ENCODE measurements at places on chromosomes 3 and 15.

GRCh38 chr15:49406352-49407118 is 16.5 kb upstream of the FGF7 start:
- no peak for DNase-seq

DNA sequence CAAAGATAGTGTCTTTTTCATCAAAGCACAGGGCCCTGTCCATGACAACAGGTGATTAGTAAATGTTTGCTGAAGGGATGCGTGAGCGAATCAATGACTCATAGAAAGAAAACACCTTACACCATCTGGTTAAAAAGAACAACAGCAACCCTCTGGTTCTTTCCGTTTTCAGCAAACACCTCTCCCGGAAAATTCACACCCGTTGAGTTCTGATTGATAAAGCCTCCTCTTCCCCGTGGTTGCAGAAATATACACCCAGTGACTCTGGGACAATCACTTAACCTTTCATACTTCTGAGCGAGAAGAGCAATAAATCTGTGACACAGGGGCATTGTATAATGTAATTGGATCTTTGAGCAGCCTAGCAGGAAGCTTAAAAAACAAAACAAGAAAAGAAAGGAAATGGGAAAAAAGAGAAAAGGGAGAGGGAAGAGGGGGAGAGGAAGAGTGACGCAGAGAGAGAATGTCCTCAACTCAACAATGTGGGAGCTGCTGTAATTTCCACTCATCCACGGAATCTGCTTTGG is 37.6 kb downstream of the ADAMTS9 start:
- DNase-seq = no peak

DNA sequence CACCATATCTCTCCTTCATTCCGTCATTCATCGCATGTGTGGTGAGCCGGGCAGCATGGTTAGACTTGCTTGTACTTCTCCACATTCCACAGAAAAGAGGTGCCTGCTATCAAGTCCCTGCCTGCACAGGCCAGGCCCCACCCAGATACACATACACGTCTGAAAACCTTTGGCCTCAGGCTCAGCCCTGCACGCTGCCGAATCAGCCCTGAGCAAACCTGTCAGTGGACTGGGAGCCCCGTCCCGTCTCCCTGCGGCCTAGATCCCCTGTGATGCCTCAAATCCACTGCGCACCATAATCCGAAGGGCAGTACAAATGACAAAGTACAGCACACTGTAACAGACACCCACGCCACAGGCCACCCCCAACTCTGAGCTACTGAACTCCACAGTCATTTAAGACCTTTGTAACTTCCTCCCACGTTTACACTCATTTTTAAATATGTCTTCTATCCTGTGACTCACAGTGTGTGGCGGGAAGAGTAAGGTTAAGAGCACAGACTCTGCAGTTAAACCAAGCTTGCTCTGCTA is 67.1 kb downstream of the MB21D2 start:
- DNase-seq = no peak

DNA sequence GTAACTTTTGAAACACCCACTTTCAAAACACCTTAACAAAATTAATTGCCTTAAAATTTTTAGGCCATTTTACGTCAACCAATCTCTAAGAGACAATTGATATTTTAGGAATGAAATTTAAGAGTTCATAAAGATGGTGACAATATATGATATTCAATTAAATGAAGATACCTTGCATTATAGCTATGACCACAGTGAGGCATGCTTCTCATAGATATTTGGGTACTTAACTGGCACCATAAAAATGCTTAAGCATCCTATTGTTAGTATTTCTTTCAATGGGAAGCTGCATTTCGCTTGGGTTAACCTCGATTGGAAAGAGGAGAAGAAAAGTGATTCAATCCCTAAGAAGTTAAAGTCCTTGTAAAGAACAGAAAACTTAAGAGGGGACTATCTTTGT is 209.0 kb downstream of the GAP43 start:
- no peak for DNase-seq
